Activated CD4-positive, alpha-beta T cell treated with anti-CD3 and anti-CD28 coated beads, Interleukin-2, amount 10 ng/mL, durations not matched to agents 7 days and 5 days (primary cell): ENCODE measurements at places on chromosomes 4 and X.

DNA sequence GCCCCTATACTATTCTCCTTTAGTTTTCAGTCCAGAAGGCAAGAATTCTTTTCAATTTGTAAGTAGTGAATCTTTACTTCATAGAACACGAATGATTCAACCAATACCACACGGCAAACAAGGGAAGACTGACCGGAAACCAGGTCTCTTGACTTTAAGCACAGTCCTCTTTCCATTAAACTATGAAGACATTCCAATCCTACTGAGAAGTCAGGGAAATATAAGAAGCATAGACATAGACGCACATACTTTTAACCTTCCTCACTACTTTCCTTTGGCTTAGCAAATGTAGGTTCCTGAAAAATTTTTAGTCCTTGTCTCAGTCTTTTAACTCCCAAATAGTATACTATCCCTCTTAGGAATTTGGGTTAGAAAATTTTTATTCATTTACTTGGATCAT lies 9.1 kb downstream of the CHRDL1 start:
- H3K27me3 ChIP-seq: peaks cover 2% of the 10 kb centered on the region
- H3K36me3 ChIP-seq: no peaks in the 10 kb centered on the region
- H3K27ac ChIP-seq: no peak overlapping the region
- no peak for DNase-seq
- no peaks in the 10 kb centered on the region for H3K4me1 ChIP-seq
- H3K4me3 ChIP-seq: no peak overlapping the region

DNA sequence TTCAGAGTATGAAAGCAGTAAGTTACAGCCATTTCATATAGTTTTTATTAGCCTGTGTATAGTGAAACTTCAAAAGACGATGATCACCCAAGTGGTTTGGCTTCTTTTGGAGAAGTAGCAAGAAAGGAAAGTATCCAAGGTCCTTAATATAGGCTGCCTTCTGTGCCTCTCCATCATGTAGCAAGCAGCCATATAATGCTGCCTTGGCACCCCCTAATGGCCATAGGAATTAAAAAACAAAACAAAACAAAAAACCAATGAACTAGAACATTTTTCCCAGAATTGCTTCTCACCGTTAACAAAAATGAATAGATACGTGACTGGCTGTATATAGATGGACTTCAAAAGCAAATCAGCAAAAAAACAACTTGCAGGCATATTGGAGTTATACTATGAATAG lies 18.9 kb downstream of the LAMP2 start:
- peaks cover 16% of the 10 kb centered on the region for H3K4me1 ChIP-seq
- no peaks in the 10 kb centered on the region for H3K27me3 ChIP-seq
- H3K4me3 ChIP-seq: no peak overlapping the region
- H3K27ac ChIP-seq: no peak overlapping the region
- peaks cover 17% of the 10 kb centered on the region for H3K36me3 ChIP-seq
- DNase-seq: no peak

- no peaks in the 10 kb centered on the region for H3K27me3 ChIP-seq
- no peaks in the 10 kb centered on the region for H3K4me1 ChIP-seq
- no peaks in the 10 kb centered on the region for H3K36me3 ChIP-seq
- no peak overlapping the region for H3K27ac ChIP-seq
Measured at GRCh38 chrX:114038358-114038757, 545.5 kb upstream of the HTR2C start.

GRCh38 chrX:139203651-139204570 lies 326.6 kb upstream of the F9 start:
- H3K27me3 ChIP-seq: peaks cover 30% of the 10 kb centered on the region
- H3K27ac ChIP-seq: no peak overlapping the region

DNA sequence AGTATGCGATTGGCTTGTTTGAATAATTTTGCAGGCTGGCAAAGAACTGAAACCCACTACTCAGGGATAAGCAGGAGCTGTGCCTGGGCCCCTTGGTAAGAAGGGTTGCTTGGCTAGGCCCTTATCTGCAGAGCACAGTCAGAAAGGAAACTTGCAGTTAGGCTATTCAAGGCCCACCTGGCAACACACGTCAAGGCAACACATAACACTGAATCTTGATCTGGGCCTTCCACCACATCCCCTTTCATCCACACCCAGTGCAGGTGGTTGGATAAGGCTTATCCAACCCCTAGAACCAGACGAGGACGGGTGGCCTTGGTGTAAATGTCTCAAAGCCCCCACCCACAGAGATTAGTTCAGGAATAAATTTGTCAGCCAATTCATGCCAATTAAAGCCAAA lies 72.8 kb upstream of the NEIL3 start:
- H3K27ac ChIP-seq: no peak overlapping the region
- H3K4me3 ChIP-seq: no peak overlapping the region
- DNase-seq: no peak
- no peaks in the 10 kb centered on the region for H3K36me3 ChIP-seq
- H3K27me3 ChIP-seq: no peaks in the 10 kb centered on the region
- H3K4me1 ChIP-seq: peaks cover 1% of the 10 kb centered on the region
